Effector memory CD4-positive, alpha-beta T cell (primary cell): ENCODE measurements at places on chromosomes 4 and X.

- no peak for DNase-seq
These were observed 30.9 kb upstream of the DDX3X start for GRCh38 chrX:41303013-41303412.

- DNase-seq: no peak
These were observed 353.3 kb upstream of the GNPDA2 start for GRCh38 chr4:45079616-45080015.

DNA sequence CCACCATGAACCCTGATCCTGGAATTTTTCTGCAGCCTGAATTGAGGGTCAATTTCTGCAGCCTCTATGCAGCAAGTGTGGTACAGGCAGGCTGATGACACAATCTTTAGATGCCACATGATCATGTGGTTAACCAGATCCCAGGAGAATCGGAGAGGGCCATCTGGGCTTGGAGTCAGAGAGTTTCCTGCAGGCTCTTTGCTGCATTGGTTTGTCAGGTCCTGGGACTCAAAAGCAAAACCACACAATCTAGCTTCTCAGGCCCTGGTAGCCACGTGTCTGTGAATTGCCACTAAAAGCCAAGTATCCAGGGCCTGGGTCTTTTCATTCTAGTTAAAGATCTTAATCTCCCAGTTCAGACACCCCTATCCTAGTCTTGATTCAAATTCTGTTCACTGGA, 464.5 kb downstream of the BCOR start:
- DNase-seq: no peak

GRCh38 chrX:133666256-133666655, 251.0 kb upstream of the GPC4 start:
- no peak for DNase-seq

DNA sequence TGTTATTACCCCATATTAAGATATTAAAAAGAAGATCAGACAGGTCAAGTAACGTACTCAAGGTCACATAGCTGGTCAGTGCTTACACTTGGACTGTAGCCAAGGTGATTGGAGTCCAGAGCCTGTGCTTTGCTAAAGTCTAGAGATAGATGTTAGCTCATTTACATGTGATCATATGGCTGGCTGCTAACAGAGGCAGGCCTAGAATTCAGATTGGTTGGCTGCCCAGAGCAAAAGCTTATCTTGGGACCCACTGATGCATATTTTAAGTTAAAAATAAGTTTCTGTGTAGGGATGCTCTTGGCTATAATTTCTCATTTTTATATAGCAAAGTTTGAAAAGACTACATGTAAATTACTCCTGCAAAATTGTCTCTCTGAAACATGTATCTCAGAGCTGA, 18.1 kb upstream of the EXOC1L start:
- DNase-seq: no peak

DNA sequence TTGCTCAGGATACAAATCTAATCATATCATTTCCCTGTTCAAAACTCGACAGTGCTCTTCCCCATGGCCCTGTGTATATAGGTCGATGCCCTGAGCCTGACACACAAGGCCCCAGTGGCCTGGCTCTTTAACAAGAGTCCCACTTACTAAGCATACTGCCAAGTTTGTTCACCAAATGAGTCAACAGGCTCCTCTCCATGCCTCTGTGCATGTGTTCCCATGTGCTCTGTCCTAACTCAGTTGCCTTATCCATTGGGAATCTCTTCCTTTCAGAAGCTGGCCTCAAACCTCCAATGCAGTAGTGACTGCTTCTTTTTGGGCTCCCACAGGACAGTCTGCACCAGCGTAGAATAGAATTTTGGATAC, 18.9 kb upstream of the CXCR3 start:
- DNase-seq: no peak

DNA sequence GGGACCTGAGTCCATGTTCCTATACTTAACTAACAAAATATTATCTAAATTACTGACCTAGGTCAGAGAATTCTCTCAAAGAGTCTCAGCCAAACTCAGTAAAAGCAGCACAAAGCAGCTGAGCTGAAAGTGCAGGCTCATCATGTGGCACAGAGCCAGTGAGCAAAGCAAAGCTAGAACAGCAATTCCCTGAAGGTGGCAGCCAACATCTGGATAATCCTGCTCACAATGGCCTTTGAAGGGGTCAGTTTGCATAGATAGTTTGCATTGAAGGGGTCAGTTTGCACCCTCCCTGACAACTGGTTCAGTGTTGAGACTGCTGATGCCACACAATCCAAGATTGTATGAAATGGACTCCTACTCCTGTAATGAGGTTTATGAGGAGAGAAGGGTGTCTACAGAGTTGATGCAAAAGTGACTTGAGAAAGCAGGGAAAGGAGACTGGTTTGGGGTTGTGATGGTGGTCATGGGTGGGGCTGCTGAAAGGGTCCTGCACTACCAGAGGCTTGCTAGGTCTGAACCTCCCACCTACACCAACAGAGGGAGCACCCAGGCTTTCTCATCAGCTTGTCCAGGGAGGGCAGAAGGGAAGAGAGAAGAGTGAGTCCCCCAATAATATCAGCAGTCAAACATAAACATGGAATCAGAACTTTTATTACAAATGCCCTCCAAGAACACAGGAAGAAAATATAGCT, 39.7 kb downstream of the TRIM61 start:
- DNase-seq: no peak

- no peak for DNase-seq
These were observed 125.0 kb upstream of the MSX1 start for GRCh38 chr4:4734425-4734824.

DNA sequence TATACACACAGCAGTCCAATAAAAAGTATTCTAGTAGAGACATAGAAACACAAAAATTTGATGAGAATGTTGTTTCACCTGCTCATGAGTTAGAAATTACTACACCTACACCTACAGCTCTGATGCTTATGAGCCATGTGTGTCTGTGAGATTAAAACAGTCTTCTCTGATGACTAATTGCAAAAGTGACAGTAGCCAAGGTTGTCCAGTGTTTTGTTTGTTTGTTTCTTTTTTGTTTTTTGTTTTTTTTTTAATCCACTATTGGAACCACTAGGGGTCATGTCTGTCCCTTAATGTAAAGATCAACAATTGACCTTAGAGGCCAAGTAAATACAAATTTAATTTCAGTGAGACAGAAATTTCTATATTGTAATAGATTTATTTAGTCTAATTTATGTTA, 423.1 kb downstream of the TEX13C start:
- no peak for DNase-seq

- no peak for DNase-seq
These were observed 12.1 kb downstream of the SMS start for GRCh38 chrX:21952624-21953023.

- no peak for DNase-seq
These were observed 362.4 kb downstream of the MID1IP1 start for GRCh38 chrX:39163581-39164126.

GRCh38 chr4:179472164-179472563, 2029.9 kb upstream of the AGA start:
- no peak for DNase-seq

GRCh38 chr4:11765849-11766453, 337.3 kb upstream of the HS3ST1 start:
- no peak for DNase-seq

DNA sequence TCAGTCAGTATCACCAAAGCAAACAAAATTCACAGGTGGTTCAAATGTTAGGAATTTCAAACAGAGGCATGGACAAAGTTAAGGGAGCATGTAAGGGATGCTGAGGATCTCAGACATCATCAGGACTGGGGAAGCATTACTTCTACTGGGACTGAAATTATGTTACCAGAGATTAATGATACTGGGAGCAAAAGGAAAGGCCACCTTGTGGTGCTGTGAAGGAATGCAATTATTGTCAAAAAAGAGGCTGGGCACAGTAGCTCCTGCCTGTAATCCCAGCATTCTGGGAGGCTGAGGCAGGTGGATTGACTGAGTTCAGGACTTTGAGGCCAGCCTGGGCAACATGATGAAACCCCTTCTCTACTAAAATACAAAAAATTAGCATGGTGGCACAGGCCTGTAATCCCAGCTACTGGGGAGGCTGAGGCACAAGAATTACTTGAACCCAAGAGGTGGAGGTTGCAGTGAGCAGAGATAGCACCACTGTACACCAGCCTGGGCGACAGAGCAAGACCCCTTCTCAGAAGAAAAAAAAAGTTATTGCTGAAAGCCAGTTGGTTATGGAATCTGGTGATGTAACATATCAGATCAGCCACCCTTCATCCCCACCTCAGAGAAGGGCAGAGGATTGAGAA, 954.3 kb downstream of the PCDH7 start:
- no peak for DNase-seq

DNA sequence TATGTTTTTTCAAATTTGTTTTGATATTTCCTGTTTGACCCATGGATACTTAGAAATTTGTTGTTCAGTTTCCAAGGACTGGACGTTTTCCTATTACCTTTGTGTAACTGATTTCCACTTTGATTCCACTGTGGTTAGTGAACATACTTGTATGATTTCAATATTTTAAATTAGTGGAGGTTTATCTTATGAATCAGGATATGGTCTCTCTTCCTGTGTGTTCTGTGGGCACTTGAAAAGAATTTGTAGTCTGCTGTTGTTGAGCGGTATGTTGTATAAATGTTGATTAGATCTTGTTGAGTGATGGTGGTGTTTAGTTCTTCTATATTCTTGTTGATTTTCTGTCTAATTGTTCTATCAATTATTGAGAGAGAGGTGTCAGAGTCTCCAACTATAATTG, 21.2 kb upstream of the LAMTOR3 start:
- no peak for DNase-seq
